NCI-H1436 treated with DMSO at 0.1 percent for 48 hours (cell line): ENCODE measurements at places on chromosomes 11 and 22.

DNA sequence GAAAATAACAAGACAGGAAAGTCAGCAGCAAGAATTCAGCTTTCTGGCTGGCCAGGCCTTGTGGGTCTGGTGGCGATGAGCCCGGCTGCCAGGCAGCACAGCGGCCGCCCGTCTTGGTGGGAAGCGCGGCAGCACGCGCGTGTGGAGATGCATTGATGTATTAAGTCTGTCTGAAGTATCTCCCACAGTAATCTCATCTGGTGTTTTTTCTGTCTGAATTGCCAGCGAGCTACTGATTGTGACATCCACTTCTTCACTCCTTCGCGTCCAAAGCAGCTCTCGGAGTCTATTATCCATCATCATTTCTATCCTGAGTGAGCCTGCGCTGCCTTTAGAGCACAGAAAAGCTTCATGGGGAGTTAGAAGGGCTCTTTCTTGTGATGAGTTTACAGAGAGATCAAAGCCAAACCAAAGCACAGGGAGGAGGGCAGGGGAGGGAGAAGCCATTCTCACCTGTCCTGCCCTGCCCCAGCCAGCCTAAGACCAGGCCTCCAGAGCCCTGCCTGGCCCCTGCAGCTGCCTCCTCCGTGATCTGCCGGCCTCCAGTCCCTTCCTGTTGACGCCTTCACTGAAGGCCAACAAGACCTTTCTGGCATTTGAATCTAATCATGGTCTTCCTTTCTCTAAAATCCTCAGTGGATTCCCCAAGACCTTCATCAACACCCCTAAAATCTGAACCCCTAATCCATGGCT lies 1419.0 kb downstream of the TBC1D22A start:
- no peak for DNase-seq

DNA sequence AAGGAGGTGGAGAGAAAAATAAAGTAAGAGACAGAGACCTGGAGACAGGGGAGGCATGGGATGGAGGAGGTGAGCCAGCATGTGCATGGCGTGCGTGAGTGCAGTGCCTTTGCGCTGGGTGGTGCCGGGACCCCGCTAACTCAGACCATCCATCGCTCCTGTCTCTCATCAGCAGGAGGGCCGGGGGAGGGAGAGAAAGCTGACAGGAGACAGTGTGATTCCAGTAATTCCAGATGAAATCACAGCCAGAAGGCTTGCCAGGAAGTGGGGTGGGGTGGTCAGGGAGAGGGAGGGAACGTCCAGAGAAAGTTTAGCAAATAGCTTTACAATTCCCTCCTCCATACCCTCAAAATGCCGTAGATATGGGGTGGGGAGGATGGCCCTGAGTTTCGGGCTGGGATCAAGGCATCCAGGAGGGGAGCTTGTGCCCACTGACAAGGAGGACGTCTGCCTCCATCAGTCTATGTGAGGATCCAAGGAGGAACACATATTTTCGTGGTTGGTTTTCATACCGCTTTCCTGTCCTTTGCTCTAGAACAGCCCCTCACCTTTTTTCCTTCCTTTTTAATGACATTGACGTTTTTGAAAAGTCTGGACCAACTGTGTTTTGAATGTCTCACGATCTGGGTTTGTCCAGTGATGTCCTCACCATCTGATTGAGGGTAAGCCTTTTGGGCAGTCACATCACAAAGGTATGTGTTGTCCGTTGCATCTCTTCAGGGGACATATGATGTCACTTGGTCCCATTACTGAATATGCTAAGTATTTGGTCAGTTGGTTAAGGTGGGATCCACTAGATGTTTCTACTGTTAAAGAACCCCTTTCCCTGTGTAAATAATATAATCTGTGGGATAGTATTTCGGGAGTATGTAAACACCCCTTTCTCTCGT lies 567.3 kb downstream of the MIAT start:
- DNase-seq = no peak

- no peak for DNase-seq
These were observed 59.8 kb upstream of the SEPTIN5 start for GRCh38 chr22:19654338-19654987.

DNA sequence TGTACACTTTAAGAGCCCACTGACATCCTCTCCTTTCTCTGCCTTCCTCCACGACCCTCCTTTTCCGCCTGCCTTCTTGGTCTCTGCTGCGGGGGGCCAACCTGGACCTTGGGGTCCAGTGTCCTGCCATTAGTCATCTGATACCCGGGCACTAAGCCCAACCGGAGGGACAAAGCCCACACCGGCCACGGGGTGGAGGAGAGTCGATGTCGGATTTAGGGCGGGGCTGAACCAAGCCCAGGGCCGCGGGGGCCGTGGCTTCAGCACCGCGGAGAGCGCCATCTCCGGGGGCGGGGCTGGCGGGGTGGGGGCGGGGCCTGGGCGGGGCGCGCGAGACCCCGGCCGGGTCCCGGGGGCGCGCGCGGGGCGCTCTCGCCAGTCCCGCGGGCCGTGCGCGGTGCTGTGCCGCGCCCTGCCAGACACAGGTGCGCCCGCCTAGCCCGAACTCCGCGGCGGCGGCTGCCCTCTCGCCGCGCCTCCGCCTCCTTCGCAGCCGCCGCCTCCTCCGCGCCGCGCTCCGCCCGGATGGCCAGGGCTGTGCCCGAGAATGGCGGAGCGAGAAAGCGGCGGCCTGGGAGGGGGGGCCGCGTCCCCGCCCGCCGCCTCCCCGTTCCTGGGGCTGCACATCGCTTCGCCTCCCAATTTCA lies at the start of gene MAPK8IP1:
Gene MAPK8IP1 (plus strand): TSS at position 378 of the 647 bp plus-strand sequence. CDS start 170 bp downstream, at position 548.
- no peak for DNase-seq

DNA sequence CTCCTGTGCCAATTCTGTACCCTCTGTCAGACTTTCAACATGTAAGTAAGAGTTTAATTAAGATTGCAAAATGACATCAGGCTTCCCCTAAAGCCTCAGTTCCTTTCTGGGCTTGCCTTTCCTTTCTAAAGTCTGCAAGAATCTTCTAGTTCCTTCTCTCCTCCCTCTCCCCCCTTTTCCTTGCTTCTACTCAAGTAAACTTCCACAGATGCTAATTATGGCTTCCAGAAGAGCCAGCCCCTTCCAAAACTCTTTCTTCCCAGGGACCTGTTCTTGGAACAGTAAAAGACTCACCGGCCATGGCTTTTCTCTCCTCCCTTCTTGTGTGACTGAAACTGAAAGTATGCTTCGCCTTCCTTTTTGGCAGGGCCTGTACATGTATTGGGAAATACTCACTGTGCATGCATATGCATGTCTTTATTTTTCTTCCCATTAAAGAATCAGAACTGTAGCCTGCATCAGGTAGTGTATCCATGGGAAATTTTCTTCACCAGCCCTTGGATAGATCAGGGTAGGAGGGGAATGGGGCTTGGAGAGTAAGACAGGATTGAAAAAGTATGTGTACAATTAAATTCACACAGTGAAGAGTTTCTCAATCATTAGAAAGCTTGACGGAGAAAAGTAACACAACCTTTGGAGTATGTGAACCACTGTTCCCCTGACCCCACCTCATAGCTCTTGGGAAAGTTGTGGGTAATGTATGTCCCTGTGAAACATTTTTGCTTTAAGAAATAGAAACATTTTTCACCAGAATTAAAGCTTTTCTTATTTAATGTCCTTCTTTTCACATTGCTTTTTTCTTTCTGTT lies at the start of gene CASP1:
Gene CASP1 (minus strand): TSS at position 332 of the 808 bp plus-strand sequence. CDS start 31 bp downstream, at position 301.
- DNase-seq = no peak

GRCh38 chr22:41957941-41958556 lies 6.1 kb downstream of the SMIM45 start:
- no peak for DNase-seq

DNA sequence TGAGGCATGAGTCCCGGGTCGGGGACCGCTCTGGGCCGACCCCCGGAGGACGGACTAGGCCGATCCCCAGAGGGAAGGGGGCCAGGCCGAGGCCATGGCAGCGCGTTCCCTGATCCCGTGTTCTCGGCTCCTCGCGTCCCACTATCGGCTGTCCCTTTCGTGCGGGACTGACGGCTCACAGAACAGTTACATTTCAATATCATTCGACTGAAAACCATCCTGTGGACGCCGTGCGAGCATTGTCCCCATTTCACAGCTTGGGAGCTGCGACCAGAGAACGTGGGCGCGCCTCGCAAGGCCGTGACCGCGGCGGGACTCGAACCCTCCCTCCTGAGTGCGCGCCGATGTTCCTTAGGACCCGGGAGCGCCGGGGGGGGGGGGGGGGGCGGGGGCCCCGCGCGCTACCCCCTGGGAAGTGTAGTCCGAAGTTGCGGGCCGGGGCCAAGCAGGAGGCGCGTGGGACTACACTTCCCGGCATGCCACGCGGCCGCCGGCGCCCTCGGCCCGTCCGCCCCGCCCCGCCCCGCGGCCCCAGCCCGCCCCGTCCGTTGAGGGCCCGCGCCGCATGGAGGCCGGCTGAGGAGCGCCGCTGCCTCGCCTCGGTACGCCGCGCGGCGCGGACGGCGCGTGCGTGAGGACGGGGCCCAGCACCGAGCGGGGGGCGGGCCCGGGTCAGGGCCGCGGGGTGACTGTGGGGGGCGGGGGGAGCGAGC lies at the start of gene TRABD:
Gene TRABD (plus strand): TSS at position 539 of the 713 bp plus-strand sequence. CDS start 7,148 bp downstream, outside the sequence.
- no peak for DNase-seq

GRCh38 chr11:128565881-128566280 lies 21.5 kb downstream of the ETS1 start:
- no peak for DNase-seq

- DNase-seq = no peak
These were observed 866 bp upstream of the RRM1 start for GRCh38 chr11:4093519-4094347.

DNA sequence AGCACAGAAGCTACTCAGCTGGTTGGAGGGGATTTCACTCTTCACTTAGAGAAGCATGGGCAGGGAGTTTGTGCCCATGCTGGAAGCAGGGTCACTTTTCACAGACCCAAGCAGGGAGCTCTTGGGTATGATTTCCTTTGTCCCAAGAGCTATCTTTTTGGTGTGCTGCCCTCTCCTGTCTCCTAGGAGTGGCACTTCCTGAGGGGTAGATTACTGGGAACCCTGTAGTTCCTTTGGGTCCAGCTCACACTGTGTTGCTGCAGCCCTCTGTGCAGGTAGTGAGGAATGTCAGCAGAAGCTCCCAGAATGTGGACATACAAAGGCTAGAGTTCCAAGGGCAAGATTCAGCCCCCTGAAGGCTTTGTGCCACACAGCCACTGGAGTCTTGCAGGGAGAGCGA lies 537.1 kb upstream of the ANO3 start:
- DNase-seq = no peak

GRCh38 chr22:47582067-47582466 lies 819.6 kb downstream of the TBC1D22A start:
- DNase-seq = no peak

GRCh38 chr22:48639896-48640748 lies 1187.6 kb downstream of the BRD1 start:
- no peak for DNase-seq

DNA sequence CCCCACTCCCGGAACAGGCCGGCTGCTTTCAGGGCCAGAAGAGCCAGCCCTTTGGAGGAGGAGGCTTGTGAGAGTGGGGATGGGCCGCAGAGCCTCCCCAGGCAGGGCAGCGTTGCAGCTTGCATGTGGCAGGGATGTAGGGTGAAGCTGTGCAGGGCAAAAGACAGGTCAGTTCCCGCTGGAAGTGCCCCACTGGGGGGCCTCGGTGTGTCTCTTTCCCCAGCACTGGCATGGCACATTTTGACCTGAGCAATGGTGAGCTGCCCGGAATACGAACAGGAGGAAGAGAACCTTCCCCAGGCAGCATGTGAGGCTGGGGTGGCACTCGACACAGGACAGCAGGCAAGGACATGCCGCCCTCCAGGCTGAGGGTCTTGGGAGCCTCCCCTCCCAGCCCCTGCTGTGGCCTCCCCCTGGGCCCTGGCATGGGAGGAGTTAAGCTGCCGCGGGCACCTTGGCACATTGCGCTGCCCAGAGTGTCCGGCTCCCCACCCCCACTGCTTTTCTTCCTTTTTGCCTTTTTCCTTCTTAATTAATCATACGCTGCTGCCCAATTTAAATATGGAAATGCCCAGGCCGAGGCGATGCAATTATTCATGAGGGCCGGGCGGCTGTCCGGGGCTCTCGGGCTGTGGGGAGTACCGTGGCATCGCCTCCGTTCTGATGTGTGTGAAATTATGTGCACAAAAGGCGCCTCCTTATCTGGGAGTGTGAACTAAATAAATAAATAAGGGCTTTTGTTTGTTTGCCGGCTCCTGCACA lies 76.0 kb upstream of the WNT7B start:
- DNase-seq = no peak
